ENCODE measurements at places on chromosomes 6 and 20.

- DNase-seq: no peak
Observed at GRCh38 chr6:1619673-1620503, 10.2 kb downstream of the FOXC1 start.

DNA sequence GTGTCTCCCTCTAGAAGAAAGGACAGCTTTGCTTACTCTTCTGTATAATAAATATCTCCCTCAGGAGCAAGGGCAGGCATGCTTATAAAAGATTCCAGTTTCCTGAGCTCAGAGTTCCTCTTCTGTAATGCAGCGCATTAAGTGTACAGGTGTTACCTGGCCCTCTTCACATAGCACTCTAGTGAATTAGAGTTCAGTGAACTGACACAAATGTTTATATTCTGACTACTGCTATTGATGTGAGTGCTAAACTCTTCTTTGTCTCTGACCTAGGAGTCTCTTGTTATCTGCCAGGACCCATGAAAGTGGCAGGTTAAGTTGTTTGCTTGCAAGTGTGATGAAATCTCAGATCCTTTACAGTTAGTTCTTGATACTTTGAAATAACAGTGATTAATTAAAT is 33.5 kb downstream of the CYB5R4 start:
- no peak for DNase-seq

GRCh38 chr6:118617417-118617816 is 34.0 kb downstream of the CEP85L start:
- no peak for DNase-seq

DNA sequence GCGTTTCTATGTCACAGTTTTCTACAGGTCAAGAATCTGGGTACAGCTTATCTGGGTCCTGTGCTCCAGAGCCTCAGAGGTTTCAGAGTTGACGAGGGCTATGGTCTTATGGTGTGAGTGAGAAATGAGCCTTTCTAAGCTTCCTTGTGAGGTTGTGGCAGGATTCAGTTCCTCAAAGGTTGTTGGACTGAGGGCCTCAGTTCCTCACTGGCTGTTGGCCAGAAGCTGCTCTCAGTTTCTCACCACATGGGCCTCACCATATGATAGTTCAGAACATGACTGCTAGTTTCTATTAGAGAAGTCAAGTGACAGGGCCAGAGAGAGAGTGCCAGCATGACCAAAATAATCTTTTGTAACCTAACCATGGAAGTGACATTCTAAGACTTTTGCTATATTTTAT is 96.1 kb downstream of the NUS1 start:
- DNase-seq: no peak

- no peak for DNase-seq
Observed at GRCh38 chr6:5084360-5084780, 771 bp upstream of the PPP1R3G start.

- peak; percentile 77 for DNase-seq
Observed at GRCh38 chr6:44096612-44097011, 30.6 kb downstream of the MRPL14 start.

- DNase-seq: no peak
Observed at GRCh38 chr6:22036275-22036674, 260.6 kb downstream of the PRL start.

GRCh38 chr6:119237177-119237715 is 112.3 kb downstream of the MAN1A1 start:
- no peak for DNase-seq

GRCh38 chr6:42514745-42515144 is 49.1 kb upstream of the UBR2 start:
- DNase-seq: no peak

GRCh38 chr6:37177935-37178517 is 8.1 kb downstream of the PIM1 start:
- no peak for DNase-seq

GRCh38 chr6:49025273-49026240 is 437.5 kb downstream of the MMUT start:
- no peak for DNase-seq

DNA sequence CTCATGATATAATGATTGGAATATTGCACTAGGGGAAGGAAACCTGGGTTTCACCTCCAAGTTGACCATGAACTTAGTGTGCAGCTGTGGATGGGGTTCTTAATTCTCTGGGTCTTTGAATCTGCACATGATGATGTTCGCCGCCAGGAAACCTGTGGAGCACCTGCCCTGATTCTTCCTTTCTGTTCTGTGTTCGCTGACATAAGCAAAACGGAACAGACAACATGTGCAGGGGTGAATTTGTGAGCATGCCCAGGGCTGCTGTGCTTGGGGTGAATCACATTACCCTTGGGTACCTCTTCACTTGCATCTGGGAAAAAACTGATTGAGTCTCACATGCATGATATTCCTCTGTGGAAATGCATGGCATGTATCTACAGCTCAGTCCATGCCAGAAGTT is 48.8 kb downstream of the CAP2 start:
- no peak for DNase-seq

- DNase-seq: no peak
Observed at GRCh38 chr20:63345328-63346100, 15.6 kb downstream of the CHRNA4 start.

DNA sequence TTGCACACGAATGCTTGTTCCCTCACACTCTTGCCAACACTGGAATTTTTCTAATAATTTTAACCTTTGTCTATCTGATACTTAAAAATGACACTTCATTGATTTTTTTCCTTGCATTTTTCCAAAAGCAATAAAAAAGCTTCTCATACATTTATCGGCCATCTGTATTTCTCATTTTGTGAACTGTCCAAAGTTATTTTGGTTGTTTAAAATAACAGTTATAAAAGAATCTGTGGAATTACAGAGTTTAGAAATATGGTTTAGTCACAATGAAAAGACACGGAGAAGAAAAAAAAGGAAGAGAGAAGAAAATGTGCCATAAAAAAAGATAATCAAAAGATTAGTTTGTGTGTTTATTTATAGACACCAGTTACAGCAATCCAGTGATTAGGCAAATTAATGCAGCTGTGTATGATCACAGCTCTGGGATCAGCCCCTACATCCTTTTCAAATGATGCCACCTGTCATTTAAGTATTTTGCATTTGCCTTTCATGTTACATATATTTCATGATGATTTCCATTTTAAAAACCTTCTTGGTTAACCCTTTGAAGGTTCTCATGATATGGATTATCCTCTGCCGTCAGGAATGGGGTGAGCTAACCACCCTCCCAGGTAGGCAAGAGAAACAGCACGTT is 171.7 kb downstream of the BACH2 start:
- no peak for DNase-seq

DNA sequence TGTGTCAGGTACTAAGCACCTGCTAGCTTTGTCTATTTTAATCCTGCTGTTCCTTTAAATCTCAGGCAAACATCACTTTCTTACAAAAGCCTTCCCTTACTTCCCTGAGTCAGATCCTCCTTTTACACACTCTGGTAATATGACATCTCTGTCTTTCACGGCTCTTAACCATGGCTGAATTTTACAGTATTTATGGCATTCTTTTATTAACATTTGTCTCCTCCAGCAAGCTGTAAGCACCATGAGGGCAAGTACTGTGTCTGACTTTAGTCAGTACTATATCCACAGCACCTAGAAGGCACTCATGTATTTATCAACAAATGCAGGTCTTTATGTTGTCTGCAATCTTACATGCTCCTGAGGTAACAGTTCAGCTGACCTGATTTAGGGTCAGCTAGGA is 33.7 kb upstream of the HBS1L start:
- no peak for DNase-seq

DNA sequence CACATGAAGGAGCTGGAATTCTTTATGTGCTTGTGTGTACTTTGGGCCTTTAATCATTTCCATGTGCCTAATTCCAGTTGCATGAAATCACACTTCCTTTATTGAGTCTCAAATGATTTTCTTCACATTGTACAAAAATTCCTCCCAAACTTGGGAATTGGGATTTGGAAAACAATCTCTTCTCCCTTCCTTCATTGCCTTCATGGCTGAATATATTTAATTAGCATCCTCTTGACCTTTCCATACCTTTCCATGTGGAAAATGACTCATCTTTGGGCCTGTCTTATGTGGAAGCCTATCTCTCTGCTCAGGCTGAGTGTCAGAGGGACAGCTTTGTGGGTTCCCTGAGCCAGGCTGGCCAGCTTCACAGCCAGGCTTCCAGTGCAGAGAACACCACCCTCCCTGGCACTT is 33.0 kb upstream of the CDH4 start:
- DNase-seq: no peak

- no peak for DNase-seq
Observed at GRCh38 chr6:344816-345340, 46.7 kb upstream of the IRF4 start.

DNA sequence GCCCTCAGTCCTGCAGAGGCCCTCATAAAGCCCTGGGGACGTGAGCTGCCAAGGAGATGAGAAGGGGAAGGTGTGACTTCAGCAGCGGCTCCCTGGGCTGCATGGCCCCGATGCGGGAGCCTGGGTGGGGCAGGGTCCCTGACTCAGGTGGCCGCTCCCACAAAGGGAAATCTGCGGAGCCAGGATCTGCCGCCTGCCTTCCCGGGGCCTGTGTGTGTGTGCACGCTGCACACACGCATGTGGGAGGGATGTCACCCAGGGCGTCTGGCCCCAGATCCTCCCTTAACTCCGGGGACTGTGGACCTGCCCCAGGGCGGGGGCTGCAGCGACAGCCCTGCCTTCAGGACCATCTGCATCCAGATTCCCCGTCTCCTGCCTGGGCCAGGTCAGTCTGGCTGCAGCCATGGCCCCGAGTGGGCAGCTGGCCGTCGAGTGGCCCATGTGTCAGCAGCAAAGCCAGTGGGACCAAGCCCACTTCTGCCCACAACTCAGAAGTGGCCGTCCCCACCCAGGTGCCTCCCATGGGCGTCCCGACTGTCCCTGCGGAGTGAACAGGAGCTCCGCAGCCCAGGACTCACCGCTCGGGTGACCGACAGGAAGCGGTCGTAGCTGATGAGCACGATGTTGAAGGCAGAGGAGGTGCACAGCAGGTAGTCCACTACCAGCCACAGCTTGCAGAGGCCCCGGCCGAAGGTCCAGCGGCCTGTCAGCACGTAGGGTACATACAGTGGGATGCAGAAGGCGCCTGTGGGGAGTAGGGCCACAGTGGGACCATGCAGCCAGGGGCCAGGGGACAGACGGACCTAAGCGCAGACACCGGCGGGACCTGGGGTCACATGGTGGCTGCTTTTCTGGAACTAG is 1.9 kb downstream of the HRH3 start:
- DNase-seq: no peak

DNA sequence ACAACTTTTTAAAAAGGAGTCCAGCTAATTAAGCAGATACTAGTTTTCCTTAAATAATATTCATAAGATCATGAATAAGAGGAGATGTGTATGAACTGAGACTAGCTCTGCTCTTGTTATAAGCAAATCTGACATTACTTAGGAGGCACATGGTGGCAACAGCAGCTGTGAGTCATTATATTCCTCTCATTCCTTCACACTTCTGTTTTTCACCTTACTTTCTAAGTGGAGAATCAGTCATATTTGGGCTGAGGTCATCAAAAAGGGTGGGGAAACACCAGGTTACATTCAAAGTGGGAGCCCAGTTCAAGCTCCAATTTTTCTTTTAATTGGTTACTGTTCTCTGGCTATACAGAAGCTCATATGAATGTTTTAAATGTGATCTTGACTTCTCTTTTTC is 6.0 kb upstream of the RIPPLY2 start:
- no peak for DNase-seq

DNA sequence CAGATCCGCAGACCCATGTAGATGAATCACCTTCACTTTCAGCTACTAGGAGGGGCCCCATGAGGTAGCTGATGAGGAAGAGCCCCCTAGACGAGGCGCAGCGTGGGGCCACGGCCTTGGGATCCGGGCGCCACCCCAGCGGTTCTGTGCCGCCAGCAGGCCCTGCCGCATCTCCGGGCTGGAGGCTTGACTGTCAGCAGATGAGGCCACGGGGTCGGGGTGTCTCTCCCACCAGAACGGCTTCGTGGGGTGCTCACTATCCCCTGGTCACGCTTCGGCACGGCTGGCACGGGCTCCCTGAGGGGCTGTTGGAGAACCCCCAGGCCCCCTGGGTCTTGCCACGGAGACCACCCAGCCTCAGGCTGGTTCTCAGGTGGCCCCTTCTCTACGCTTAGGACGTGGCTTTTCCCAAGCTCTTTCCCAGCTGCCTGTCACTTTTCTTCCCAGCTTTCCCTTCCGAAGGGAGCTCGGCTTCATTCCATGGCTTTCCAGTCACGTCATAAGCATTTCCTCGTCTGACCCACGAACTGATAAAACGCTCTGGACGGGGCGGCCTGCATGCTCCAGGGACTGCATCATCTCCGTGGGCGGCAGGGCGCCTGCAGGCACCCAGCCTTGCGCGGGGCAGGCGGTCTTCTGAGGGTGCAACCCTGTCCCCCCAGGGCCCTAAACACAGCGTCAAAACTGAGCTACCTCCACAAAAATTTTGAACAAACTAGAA is 85.9 kb downstream of the THBS2 start:
- DNase-seq: no peak

DNA sequence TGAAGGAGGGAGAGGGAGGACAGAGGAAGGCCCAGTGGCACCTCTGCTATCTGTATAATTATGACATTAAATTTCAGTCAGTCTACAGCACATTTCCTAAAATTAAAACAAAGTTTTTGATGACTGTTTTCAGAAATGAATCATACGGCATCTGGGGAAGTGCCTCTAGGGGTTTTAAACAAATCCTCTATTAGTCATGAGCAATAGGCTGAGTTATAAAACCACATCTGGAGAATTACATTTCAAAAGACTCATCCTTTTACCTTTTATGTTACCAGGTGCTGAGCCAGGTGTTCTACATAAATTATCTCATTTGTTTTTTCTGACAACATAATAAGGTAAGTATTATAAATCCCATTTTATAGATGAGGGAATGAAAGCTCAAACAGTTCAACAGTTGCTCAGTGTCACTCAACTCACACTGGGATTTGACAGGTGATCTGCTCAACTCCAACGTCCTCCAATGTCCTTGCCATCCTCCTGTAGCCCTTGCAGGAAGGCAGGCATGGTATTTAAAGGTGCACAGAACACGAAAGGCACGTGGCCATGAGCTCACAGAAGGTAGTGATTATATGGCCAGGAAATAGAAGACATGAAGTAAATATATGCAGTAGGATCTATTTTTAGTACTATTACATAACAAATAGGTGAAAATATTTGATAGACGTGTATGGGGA is 184.2 kb upstream of the MAN1A1 start:
- DNase-seq: no peak

GRCh38 chr6:14187406-14187805 is 69.8 kb downstream of the CD83 start:
- DNase-seq: no peak

GRCh38 chr6:33632558-33633039 is 11.5 kb downstream of the ITPR3 start:
- peak; percentile 19 for DNase-seq

- no peak for DNase-seq
Observed at GRCh38 chr20:32287231-32287638, 9.8 kb downstream of the KIF3B start.

DNA sequence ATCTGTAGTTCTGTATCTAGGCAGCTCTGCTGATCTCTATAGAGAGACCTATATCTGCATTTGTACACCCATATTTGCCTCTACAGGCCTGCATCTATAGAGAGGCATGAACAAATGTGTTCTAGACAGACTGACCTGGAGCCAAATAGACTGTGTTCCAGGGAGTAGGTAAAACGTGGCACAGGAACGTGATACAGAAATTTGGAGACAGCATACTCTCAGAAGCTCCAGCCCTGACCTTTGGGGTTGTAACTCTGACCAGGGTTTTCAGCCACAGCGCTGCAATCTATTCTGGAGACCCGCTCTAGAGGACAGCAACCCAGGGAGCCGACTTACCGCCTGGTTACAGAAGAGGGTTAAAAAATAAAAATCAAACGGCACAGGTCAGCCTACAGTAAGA is 983 bp downstream of the RBBP9 start:
- DNase-seq: no peak

- DNase-seq: no peak
Observed at GRCh38 chr6:83202031-83202430, 8.9 kb downstream of the RWDD2A start.
